HCEC 1CT (cell line): ENCODE measurements at places on chromosomes 2 and 18.

DNA sequence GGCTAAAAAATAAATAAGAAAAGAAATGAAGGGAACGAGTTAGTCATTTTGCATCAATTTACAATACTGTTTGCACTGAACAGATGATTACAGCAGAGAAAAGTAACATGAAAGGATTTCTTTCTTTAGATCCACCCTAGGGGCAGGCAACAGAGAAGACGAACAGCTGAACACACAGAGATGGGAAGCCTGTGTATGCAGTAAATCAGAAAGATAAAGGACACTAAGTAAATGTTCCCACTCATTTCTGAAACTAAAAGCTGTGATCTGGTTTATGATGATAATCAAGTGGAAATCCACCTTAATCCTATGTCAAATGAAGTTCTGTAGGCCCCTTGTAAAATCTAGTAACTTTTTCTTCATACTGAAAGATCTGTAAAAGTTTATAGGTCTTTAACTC is 54.2 kb downstream of the AKAIN1 start:
- no peak for DNase-seq

DNA sequence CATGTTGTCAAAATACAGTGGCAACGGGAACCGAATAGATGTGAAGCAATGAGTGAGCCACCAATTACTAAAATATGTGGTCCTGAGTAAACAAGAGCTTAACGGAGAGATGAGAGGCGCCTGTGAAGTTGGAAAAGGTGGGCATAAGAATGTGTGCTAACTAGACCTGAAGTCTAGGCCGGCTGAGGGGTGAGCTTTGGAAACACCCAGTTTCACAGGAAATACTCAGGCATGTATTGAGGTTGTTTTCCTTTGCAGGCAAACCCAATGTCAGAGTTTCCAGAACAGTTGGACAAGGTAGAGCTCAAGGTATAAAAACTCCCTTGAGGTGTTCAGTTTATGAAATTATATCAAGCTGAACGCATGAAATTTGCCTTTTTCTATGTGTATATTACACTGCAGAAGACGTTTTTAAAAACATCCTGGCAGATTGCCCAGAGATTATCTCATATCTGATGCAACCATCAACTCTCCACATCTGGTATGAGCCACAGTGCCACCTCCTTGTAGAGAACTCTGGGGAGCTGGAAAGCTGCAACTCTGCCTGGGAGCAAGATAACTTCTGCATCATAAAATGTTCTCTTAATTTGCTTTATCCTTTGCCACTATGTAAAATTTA is 3.9 kb upstream of the WDSUB1 start:
- peak; percentile 84 for DNase-seq

GRCh38 chr2:7007846-7008741 is 90.9 kb downstream of the RNF144A start:
- no peak for DNase-seq

- DNase-seq = no peak
These were observed 152.9 kb downstream of the NCKAP5 start for GRCh38 chr2:133415210-133415876.

GRCh38 chr2:167181134-167181533 is 292.9 kb downstream of the XIRP2 start:
- DNase-seq = peak; percentile 83

GRCh38 chr2:98606431-98606830 is 1.9 kb downstream of the COA5 start:
- no peak for DNase-seq

GRCh38 chr18:74289137-74289536 is 2.6 kb downstream of the CYB5A start:
- peak; percentile 43 for DNase-seq

GRCh38 chr2:118842661-118843482 is 4.6 kb downstream of the EN1 start:
- no peak for DNase-seq

- peak; percentile 96 for DNase-seq
These were observed 31.2 kb downstream of the STAMBP start for GRCh38 chr2:73859721-73860586.

DNA sequence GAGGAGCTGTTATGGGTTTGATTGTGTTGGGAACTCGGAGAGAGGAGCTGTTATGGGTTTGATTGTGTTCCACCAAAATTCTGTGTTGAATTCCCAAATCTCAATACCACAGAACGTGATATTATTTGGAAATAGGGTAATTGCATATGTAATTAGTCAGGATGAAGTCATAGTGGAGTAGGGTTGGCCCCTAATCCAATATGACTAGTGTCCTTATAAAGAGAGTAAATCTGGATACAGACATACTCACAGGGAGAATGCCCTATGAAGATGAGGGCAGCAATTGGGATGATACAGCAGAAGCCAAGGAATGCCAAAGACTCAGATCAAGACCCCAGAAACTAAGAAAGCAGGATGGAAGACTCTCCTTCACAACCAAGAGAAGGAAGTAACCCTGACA is 1023.2 kb upstream of the ZEB2 start:
- no peak for DNase-seq

GRCh38 chr2:130806370-130806769 is 30.3 kb upstream of the ARHGEF4 start:
- no peak for DNase-seq

GRCh38 chr2:85577386-85578242 is at the start of gene VAMP8:
VAMP8 (plus strand) TSS chr2:85577586; CDS start chr2:85577647, 61 bp downstream.
- DNase-seq = no peak

- DNase-seq = no peak
These were observed 9.1 kb downstream of the NGEF start for GRCh38 chr2:233003658-233004555.

DNA sequence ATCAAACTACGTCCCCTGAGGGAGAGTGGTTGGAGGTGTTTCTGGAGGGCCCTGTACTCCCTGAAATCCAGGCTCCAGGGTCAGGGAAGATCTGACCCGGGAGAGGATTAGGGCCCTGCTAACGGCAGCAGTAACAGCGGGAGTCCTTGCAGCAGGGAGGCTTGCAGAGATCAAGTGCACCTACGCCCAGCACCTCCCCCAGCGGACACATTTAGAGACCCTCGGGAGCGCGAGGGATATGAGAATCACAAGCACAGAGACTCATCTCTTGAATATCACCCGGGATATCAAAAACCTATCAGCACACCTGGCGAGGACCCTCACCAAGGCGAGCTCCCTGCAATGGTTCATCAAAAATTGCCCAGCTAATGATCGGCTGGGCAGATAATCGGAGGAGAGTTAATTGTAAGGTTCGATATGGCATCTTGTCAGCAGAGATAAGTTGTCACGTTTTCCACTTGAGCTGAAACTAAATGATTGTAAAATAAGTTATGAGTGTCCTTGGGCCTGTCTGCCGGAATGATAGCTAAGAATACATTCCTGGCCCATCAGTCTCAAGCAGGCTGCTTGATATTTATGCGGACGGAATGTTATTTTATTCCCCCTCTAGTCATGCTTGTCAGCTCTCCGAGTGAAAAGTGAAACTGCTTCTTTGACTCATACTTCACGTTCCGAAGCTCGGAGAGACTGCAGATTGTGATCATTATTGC is 209.8 kb downstream of the GBX2 start:
- DNase-seq = no peak

DNA sequence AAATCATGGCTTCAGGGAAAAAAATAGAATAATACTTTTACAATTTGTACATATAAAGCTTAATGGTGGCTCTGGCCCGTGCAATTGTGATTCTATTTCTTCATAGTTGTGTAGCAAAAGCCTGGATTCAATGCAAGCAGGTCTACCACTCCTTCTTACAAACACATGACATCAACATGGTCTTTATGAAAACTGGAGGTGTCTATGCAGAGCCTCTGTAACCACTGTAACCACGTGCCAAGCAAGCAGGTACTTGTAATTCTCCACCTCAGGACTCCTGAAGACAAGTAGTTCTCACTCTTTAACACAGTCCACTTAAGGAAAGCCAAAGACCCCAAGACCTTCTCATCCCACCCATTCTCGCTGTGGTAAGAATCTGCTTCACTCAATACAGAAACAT is 62.6 kb downstream of the METTL4 start:
- no peak for DNase-seq

- DNase-seq = peak; percentile 71
These were observed 19.5 kb downstream of the GPR45 start for GRCh38 chr2:105261061-105261460.

GRCh38 chr18:29123706-29124530 is 947.0 kb upstream of the CDH2 start:
- DNase-seq = no peak

DNA sequence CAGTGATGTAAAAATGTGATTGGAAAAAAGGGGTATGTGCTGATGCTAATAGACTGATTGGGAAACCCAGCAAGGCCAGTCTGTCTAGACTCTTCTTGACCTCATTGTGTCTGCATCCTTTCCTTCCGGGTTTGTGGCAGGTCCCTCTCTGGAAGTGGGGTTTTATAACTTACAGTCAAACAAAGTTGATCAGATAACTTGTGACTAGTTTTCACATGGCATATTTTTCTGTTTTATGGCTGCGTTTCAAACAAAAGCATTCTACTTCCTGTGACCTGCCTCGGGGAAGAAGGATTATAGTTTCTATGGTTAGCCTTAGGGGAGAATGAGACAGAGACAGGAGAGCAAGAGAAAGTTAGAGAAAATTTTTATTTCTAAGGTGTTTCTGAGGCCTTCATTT is 188.7 kb upstream of the HNMT start:
- no peak for DNase-seq

DNA sequence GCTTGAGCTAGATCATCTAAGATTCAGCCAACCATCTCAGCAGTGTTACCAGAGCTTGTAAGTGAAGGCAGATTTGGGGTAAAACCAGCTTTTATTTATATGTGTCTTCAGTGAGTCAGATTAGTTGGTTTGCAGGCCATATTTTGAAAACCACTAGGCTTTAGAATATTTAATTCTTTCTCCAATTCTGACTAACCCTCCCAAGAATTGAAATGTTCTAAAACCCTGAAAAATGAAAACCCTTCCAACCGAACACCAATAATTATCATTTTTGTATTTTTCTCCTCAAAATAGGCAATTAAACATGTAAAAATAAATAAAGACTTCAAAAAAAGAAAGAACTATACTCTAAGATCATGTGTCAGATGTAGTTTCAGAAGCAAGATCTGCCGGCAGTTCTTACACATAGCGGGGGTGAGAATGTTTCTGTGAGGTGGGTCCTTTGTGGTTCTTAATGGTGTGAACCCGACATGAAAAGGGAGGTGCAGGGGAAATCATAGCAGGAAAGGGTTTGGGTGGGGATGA is 14.2 kb downstream of the PLEK start:
- DNase-seq = no peak

DNA sequence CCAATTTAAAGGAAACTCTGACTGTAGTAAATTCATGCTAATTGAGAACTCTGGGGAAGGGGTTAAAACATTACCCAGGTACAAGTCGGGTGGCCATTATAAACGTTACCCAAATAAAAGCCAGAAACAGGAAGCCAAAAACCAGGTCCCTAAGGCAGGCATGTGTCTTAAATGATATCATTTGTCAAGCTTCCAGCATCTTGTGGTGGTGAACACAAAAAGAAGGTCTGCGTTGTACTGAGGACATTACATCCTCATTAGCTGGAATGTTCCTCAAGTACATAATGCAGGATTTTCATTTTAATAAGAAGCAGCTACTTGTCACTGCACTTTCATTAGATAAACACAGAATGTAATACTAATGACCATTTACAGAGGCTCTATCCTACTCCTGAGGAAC is 10.9 kb downstream of the PTGR3 start:
- no peak for DNase-seq

- DNase-seq = no peak
These were observed 62.3 kb upstream of the FSIP2 start for GRCh38 chr2:185676316-185676715.

DNA sequence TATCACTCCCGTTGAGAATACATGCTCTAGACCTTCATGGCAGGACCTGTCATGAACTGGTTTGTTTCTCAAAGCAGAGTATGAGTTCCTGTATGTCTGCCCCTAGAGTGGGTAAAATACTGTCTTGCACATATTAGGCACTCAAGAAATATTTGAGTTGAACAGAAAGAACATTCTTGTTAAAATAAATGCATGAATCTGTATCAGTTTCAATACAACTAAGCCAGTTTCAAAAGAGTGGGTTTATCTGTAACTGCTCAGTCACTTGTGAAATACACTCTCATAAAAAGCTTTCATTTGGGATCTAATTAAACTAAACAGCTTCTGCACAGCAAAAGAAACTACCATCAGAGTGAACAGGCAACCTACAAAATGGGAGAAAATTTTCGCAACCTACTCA is 69.2 kb downstream of the RFTN2 start:
- no peak for DNase-seq

GRCh38 chr18:61841706-61842105 is 51.1 kb downstream of the RNF152 start:
- DNase-seq = no peak

DNA sequence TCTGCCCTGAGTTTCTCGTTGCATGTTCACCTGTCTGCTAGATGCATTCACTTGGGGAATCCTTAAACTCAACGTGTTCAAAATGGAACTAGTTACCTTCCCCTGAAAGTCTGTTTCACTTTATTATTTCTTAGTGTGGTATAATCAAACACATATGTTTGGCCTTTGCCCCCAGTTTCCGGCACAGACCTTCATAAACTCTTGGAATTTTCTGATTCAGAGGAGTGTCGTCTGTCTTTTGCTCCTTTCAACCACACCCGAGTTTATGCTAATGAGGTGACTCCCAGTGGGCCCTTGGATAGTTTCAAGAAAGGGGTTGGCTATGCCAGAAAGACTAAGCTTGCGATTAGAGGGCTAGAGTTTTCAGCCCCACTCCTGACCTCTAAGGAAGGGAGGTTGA is 198.9 kb downstream of the CDCA7 start:
- peak; percentile 47 for DNase-seq

DNA sequence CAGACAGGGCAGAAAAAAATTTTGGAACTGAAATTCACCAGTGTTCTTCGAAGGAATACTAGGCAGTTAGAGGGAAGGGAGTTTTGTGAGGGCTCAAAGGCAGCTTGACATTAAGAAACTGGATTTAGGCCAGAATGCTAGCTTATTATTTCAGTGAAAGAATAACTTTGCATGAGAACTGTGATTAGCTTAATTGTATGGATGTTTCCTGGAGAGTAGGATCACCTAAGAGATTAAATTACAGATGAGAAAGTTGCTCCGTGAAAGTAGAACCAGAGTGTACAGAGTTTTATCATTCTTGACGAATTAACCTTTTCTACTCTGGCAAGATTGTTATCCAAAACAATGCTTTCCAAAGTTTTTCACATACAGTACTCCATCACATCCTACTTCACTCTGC is 6.2 kb downstream of the SPAG16 start:
- DNase-seq = no peak

- no peak for DNase-seq
These were observed 70.6 kb downstream of the EMILIN2 start for GRCh38 chr18:2917259-2918047.

- DNase-seq = no peak
These were observed 121.2 kb upstream of the EPC2 start for GRCh38 chr2:148523315-148523714.

GRCh38 chr2:127348426-127349000 is 39.3 kb downstream of the MAP3K2 start:
- DNase-seq = peak; percentile 25

- peak; percentile 78 for DNase-seq
These were observed 70.7 kb downstream of the PLB1 start for GRCh38 chr2:28566521-28567041.

DNA sequence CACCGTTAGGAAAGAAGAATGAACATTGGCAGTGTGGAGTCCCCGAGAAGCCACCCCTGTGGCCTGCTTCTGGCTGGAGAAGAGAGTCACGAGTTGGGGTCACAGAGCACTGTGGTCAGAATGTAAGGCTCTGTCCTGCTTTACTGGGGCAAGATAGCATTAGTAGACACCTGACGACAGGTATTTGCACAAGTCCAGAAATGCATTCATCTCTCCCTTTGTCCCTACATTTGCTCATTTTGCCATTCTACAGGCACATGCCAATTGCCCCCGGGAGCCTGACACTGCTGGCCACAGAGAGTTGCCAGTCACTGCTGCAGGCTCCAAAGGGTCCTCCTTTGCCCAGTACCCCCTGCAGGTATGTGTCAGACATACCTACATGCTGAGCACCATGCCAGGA is 133.3 kb downstream of the SMAD2 start:
- no peak for DNase-seq
